ENCODE measurements at places on chromosomes 11 and 22. TPM values are rescaled to one million over a fixed set of nuclear protein-coding genes. Genes with fewer than 3 reads are reported as not detected.

DNA sequence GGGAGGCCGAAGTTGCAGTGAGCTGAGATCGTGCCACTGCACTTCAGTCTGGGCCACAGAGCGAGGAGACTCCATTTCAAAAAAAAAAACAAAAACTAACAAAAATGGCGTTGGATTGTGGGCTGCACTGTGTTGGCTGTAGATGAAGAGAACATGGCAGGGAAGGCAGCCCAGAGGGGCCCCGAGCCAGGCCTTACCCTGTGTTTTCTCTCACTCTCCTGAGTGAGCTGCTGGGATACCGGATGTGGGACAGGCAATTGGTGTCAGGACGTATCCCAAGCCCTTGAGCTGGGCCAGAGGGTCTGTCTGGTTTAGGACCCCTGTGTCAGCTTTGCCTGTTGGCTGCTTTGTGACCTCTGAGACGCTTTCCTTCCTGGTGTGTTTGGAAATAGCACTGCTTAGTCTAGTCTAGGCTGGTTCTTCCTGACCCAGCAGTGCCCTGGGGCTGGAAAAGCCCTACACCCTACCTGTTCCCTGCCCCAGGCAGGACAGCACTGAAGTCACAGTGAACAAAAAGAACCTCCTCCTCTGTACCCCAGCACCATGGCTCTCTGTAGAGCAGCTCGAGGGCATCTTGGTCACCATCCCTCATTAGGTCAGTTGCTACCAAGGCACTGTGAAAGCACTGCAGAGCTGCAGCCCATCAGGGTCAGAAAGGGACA lies 17.8 kb downstream of the CHADL start:
- DNase-seq: no peak

- no peak for DNase-seq
Measured at GRCh38 chr22:30115705-30116104, 35.4 kb downstream of the HORMAD2 start.

DNA sequence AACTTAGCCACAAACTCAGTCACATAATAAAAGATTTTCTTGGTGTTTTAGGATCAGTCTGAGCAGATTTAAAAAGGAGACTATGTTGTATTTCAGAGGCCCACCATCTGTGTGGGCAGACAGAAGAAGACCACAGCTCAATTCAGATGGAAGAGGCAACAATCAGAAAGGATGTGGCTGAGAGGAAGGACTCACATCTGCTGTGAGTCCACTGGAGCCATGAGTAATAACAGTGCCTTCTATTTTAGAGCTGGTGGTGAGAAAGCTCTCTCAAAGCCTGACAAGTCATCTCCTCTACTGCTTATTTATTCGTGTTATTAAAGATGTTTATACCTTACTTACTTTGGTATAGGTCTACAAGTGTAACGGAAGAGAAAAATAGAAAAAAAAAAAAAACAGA lies 357.2 kb downstream of the OPCML start:
- no peak for DNase-seq

DNA sequence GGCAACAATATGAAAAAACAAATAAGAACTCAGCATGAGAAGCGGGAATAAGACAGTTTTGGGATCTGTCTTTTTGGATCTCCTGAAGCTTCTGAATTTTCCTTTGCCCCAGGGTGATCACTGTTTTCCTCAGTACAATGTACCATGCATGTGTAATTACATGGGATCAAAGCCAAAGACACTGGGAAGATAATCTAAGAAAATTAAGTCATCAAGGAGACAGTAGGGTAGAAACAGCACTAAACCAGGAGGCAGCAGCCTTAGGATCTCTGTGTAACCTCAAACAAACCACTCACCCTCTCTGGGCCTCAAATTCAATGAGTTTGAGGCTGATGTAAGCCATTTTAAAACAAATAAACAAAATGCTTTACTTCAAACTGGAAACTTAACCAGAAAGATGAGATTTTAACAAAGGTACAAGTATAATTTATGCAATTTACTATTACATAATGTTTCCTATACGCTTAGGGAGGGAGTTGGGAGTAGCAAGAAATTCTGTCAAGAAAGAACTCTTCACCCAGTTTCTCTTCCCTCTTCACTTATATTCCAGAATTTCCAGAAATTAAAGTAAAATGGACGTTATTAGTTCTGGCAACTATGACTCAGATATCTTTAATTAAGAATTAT lies 77.0 kb downstream of the RAB30 start:
- DNase-seq: no peak

- peak; percentile 6 for DNase-seq
Measured at GRCh38 chr11:2590965-2591754, 108.6 kb downstream of the KCNQ1OT1 start.

GRCh38 chr11:30605036-30605605 lies 19.0 kb upstream of the MPPED2 start:
- DNase-seq: no peak

GRCh38 chr11:47160753-47161133 lies 15.9 kb downstream of the ARFGAP2 start:
- DNase-seq: no peak

DNA sequence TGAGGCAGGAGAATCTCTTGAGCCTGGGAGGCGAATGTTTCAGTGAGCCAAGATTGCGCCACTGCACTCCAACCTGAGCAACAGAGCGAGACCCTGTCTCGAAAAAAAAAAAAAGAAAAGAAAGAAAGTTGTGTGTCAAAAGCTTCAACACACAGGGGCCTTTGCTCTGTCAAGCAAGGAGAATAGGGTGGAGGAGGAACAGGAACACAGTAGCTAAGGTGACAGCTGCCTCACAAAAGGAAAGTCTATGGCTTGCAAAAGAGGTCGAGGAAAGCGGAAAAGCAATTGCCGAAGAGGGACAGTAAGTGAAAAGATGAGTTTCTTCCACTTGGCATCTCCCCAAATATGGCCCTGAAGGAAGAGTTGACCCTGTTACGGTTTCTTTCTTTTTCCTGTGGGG lies 26.5 kb upstream of the TMA7B start:
- no peak for DNase-seq

GRCh38 chr11:46877580-46877979 lies 31.5 kb upstream of the CKAP5 start:
- DNase-seq: no peak

DNA sequence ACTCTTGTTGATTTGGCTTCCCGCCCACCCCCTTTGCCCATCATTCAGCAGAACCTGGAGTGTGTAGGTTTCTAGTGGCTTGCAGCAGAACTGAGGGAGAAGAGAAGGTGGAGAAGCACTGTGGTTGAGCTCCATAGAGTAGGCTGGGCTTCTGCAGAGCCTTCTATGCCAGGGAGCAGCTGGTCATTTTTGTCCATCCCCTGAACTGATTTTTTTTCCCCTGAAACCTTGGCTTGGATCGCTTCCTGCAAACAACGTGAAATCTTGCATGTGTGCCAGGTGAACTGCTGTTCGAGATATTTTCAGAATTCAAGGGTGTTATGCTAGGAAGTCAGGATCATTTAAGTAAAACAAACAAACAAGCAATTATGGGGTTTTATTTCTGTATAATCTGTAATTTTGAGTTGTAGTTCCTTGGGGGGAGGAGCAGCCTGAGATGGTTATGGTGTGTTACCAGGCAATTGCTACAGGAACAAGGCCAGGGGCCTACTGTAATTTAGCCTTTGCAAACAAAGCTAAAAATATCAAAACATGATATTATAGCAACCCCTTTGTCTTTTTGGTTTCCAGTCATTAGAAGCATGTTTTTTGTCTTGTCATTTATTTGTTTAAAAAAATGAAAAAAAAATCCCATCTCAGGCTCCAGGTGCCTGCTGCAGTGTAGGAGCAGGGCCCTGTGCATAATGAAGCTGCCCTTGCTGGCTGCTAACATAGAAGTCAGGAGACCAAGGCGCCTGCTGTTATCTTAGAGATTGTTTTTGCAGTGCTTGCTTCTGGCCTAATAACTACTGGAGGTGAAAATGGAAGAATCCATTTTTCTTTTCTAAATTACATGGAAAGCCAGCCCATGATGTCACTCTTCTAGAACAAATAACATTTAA lies 152.4 kb upstream of the TTC12 start:
- DNase-seq: no peak

DNA sequence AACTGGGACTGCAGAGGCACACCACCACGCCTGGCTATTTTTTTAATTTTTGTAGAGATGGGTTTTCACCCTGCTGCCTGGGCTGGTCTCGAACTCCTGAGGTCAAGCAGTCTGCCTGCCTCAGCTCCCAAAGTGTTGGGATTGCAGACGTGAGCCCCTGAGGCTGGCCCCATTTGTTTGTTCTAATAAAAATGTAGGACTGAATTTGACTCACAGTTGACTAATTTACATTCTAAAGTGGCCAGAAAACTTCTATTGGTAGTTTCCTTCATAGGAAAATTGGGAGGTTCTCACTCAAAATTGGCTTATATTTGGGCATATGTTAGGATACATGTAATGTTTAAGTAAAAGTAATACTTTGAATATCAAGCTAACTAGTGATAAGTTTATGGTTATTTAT lies 35.0 kb downstream of the PPFIA1 start:
- DNase-seq: no peak

GRCh38 chr11:37306563-37306962 lies 708.5 kb upstream of the RAG2 start:
- no peak for DNase-seq

DNA sequence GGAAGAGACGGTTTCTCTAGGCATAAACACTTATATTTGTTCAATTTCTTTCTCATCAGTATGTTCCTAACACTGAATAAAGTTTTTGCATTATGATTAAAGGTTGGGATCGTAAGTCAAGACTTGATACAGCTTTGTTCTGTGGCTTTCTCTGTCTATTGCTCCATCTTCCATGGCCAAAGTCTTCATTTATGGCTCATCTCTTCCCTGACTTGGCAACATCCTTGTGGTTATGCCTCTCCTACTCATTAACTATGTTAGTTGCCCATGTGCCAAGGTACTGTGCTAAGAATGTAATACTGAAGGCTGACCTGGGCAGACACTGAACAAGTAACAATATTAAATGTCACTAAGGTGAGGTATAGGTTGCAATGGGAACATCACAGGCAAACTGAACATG lies 1.6 kb upstream of the ACCSL start:
- peak; percentile 0 for DNase-seq

- DNase-seq: no peak
Measured at GRCh38 chr11:85737738-85738137, 51.7 kb upstream of the CCDC89 start.

GRCh38 chr22:31898926-31899325 lies 45.4 kb upstream of the YWHAH start:
- DNase-seq: no peak

DNA sequence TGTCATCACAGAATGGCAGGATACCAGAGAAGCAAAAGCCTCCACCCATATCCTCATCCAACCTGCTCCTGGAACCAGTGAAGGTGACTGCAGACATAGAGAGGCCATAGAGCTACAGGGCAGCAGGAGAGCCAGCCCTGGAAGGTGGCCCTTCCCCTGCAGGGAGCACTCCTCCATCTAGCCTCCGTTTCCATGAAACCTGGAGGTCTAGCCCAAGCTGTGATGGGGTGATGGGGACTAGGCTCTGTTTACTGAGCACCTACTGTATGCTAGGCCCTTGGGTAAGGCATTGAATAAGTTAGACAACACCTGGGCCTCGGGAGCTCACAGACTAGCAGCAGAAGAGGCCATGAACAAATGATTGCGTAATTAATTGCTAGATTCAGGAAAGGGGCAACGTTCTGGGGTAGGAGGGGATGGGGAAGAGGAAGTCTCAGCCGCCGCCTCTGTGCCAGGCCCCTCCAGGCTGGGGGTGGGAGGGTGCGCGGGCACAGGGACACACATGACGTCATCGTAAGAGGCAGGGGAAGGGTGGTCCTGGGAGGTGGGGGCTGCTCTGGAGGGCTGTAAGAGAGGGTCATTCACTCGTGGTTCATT lies 784 bp upstream of the SYNGR1 start:
- no peak for DNase-seq

- peak; percentile 47 for DNase-seq
Measured at GRCh38 chr11:72627594-72628281, 46.5 kb downstream of the PDE2A start.

DNA sequence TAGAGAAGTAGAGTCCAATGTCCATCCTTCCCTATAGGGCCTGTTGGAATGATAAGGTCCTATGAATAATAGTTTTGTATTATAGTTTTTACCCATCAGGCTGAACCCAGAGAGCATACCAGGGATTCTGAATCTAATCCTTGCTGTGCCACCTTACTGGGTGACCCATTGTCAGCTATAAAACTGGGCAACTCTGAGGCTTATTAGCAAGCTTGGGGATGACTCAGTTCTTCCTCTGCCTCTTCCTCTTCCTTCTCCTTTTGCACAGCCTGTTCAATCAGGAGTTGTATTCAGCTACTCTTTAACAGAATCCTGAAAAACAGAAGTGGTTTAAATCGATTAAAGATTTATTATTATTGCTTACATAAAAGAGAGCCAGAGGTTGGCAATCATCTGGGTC lies 8.9 kb downstream of the HEPHL1 start:
- no peak for DNase-seq

DNA sequence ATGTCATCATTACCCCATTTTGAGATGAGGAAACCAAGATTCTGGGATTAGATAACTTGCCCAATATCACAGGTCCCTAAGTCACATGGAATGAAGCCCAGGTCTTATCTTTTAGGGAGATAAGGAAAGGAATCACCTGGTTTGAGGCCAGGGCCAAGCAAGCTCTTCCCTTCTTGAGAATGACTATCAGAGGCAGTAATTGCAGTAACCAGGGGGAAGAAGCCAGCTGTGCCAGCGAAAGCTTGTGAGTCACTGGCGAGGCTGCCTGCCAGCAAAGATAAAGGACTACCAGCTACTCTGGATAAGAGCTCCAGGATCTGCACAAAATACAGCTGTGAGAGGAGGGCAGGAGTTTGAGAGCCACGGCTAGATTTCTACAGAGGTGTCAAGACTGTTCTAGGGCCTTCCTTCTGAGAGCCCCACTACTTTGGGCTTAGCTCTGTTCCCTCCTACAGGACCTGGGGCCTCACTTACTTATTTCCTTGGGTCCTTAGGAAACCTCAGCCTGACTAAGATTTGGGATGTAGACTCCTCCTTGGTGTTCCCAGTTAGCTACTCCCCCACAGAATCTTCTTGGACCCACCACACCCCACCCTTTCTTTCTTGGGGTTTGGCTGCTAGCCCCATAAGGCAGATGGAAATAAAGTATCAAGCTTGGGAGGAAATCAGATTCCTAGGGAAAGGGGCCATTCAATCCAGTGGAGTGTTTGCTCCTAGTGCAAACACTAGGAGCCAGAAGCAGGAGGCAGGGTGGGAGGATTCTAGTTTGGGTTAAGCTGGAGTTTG lies 9.7 kb upstream of the CCKBR start:
- DNase-seq: peak; percentile 73

GRCh38 chr11:129894278-129895125 lies 876 bp downstream of the NFRKB start:
- DNase-seq: no peak

- no peak for DNase-seq
Measured at GRCh38 chr11:1181420-1181819, 23.7 kb downstream of the MUC5AC start.

Gene HBG1
- not detected for total RNA-seq

Gene SPDYC
- not detected for total RNA-seq

Gene RAG2
- not detected for total RNA-seq

Gene OR5B21
- not detected for total RNA-seq
